Esophagus muscularis mucosa (tissue), 4 donors: ENCODE measurements at places on chromosomes 5 and 9.
A peak's percentile ranks its signal among the peaks of the same experiment; 100 is the strongest.

- no peak for DNase-seq
Measured at GRCh38 chr5:41754857-41755256, 115.4 kb downstream of the OXCT1 start.

DNA sequence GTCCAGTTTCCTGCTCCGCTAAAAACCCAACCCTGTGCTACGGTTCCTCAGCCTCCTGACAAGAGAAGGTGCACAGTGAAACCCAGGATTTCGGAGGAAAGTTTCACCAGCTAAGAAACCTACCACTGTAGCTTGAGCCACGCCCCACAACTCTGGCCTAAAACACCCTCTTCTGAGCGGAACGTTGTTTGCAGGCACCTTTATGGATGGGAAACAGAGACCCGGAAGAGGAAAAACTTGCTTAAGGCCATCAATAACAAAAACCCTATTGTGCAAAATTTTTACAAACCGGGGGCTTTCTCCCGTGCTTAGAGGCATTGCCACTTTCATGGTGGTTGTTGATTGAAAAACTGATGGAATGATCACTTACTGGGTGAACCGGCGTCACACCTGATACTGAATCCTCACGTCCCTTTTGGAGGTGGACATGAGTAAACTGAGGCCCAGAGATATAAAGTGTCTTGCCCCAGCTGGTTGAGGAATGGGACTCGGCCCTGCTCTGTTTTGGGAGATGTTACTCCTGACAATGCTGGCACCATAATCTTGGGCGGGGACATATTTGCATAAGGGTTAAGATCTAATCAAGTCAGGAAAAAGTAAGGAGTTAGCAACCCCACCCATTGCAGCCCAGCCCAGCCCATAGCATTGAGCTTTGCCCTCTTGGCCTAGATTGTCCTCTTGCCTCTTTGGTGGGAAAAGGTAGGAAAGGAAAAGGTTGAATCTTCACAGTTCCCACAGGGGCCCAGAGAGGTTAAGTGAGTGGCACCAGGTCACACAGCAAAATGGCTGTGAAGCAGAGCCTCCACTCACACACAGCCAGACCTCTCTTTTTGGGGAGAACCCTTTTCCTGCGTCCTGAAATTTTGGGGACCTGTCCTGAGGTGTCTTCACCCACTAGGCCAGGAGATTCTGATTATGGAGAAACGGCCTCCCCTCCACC, 23.2 kb upstream of the PTGS1 start:
- no peak for DNase-seq

GRCh38 chr9:89888233-89888632, 283.4 kb downstream of the GADD45G start:
- peak; percentile 82 for DNase-seq

- DNase-seq: no peak
Measured at GRCh38 chr5:78058625-78059024, 235.9 kb downstream of the AP3B1 start.

DNA sequence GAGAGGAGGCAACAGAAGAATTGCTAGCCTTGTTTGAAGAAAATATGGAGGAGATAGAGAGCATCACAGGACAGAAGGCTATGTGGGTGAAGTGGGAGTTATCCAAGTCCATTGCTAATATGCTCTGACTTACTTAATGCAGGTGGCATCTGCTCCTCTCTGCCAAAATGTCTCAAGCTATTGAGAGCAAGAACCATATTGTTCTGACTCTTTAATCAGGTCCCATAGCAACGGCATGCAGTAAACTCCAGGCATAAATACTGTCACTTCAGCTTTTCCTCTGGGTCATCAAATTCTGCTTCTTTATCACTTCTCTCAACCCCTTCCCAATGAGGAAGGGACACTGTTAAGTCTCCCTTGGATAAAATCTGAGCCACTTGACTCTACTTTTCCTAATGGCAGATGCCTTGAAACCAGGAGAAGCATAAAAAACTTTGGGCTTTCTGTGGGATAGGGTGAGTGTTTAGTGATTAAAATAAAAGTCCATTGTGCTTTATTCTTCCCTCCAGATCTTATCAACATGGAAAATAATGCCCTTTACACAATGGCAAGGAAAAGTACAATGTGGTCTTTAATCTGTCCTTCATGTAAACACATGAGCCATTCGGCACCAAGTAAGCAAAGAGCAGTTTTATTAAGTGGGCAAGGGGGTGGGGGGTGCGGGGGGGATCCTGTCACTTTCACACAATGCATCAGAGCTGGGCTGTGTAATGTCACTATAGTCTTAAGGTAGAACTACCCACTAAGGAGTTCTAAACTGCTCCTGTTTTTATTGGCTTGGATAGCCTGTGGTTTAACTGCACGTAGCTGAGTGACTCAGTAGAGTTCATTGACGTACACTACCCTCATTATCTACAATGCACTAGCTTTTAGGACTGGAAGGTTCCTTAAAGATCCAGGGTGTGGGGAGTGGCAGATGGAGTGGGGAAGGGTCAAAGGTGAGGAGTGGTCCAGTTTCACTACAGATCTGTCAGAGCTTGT, 71.0 kb upstream of the TARS1 start:
- peak; percentile 66 for DNase-seq

DNA sequence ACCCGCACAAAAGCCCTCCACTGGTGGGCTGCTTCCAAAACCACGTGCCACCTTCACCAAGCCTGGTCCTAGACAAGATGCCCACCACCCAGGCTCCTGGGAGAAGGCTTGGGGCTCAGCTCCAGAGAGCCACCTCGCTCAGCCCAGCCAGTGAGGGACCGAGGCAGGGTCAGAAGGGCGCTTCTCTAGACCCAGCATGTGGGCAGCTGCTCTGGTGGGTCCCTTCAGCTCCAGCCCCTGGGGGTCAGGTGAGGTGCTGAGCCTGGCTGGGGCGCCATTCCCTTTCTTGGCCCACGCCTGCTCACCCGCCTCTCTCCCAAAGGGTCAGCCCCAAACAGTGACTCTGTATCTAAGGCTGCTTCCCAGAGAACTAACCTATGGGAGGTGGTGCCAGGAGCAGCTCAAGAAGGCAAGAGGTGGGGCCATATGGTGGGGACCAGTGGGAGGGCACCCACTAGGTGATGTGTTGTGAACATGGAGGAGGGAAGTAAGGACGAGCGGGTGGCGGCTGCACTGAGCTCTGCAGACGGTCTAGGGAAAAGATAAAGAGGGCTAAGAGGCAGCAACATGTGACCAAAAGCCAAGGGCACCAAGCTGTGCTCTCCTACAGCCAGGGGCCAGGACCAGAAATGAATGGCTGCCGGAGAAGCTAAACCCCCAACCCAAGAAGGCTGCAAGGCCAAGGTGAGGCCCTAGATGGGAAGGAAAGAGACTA, 79.3 kb downstream of the CAMSAP1 start:
- DNase-seq: no peak

DNA sequence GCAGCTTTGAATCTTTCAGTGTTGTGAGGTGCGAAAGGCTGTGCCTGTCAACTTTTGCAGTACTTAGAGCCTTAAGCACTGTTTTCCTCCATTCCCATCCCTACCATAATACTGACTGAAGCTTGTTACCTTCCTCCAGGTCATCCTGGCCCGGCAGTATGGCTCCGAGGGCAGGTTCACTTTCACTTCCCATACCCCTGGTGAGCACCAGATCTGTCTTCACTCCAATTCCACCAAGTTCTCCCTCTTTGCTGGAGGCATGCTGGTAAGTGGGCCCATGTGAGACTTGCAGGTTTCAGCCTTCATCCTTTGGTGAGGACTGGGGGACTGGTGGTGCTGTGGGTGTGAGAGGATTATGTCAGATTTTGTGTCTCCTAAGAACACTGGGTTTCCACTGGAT, 1.5 kb downstream of the TMED9 start:
- no peak for DNase-seq

- no peak for DNase-seq
Measured at GRCh38 chr9:96854651-96855273, 448 bp upstream of the ZNF782 start.

- no peak for DNase-seq
Measured at GRCh38 chr5:40983781-40984180, 74.5 kb downstream of the C7 start.

- DNase-seq: no peak
Measured at GRCh38 chr5:67206461-67206860, 9.9 kb upstream of the CD180 start.

- DNase-seq: no peak
Measured at GRCh38 chr5:135454946-135455345, 2.8 kb upstream of the TIFAB start.

DNA sequence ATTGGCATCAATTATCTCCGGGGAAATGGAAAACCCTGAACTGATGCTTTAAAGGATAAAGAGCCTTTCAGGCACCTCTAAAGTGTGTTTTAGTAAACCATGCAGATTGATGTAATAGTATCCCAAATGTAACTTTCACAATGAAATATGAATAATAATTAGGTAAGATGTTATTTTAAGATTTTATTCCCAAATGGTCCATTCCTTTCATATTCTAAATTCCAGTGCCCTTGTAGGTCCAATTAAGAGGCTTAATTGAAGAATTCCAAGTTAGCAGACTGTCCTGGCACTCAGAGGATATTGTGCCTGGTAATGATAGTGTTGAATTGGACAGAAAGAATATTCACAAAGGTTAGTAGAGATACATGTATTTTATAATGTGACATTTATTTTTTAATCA, 352.5 kb upstream of the NUDT12 start:
- DNase-seq: no peak

- no peak for DNase-seq
Measured at GRCh38 chr9:134336228-134336627, 10.0 kb downstream of the RXRA start.

- DNase-seq: no peak
Measured at GRCh38 chr5:6458833-6459232, 10.2 kb downstream of the UBE2QL1 start.

DNA sequence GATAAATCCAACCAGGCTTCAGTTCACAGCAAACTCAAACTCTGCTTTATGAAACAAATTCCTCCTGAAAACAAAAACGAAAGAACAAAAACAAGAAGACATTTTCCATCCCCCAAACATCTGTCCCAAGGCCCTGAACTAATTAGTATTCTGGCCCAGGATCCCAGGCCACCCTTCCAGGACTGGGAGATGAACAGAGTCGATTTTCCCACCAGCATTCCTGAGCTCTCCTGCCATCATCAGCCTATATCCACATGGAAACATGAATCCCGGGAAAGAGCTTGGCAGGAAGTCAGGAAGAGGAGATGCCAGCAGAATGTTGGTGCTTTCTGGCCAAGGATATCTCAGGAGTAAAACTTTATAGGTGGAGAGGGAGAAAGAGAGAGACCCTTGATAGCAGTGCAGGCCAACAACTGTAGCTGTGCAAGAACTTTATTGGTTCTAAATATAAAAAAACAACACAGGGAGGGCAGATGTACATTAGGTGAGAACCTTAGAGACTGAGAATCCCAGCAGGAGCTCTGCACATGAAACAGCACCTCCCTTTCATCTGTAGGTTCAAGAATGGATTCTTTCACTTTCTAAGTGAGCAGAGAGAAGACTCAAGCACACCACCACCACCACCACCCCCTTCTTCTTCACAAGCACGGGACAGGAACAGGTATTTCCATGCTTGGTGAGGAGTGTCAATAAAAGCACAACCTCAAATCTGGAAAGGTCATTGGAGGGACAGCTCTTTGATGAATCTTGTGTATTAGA, 190.7 kb upstream of the TAS2R1 start:
- no peak for DNase-seq

GRCh38 chr5:130692770-130693169, 472.3 kb downstream of the HINT1 start:
- DNase-seq: no peak

DNA sequence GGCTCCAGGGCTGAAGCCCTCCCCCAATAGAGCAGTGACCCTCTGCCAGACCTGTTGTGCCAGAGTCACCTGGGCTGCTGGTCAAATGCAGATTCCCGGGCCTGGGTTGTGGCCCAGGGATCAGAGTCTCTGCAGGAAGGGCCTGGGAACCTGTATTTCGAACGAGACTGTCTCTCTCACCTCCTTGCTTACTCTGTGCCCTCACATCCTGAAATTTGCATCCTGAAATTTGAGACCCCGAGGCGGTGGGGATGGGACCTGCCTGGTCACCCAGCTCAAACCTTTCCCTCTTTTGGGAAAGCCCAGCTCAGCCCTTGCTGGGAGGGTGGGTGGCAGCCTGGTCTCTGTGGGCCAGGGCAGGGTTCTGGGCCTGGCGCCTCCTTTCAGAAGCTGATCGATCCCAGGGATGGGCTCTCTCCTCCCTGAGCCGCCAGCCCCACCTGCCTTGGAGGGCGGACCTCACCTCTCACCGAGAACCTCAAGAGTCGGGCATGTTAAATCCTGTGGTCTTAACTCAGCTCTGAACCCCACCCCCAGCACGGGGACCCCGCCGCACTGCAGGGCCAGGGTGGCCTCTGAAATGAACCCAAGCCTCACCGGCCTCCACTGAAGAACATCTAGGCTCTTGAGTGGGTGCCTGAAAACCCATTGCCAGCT, 44.0 kb upstream of the IER5L start:
- DNase-seq: no peak

GRCh38 chr5:164060786-164061355, 555.5 kb downstream of the MAT2B start:
- no peak for DNase-seq
